Caco-2 (cell line): ENCODE measurements at places on chromosomes 7 and 10. TPM values are rescaled to one million over a fixed set of nuclear protein-coding genes. Genes with fewer than 3 reads are reported as not detected.

MYPN gene
- not detected in 2 replicates for total RNA-seq

CCDC172 gene
- not detected in 2 replicates for total RNA-seq

SLC37A3 gene
- total RNA-seq = 40.6 and 46.4 TPM in 2 replicates

WEE2 gene
- 1.0 and 2.5 TPM in 2 replicates for total RNA-seq
